CD4-positive, alpha-beta T cell treated with Interleukin-10 for 1 hour (primary cell): ENCODE measurements at places on chromosomes 2 and 18.

DNA sequence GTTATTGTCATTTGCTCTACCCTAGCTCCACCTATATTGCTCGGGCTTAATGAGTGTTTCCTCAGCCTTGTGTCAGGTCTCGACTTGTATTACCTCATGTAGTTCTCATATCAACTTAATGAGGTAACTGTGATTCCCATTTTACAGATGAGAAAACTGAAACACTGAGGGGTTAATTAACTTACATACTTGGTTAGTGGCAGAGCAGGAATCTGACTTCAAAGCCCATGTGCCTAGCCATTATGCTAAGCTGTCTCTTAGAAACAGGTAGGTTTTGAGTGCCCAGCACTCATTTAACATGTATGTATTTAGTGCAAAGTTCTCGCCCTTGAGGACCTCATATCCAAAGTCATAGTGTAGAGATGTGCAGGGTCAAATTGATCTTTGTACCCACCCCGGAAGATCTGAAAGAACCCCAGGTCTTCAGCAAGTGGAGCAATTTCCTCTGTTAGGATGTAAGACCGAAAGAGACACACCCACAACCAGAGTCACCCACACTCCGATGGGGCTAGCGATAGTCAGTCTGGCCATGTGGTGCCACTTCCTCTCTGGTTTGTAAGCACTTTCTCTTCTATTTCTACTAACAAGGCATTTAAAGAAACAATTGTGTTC lies 121.0 kb upstream of the SLC39A10 start:
- DNase-seq, result peak; percentile 81

GRCh38 chr2:205659922-205660321 lies 22.4 kb upstream of the NRP2 start:
- DNase-seq, result no peak

GRCh38 chr2:21269382-21269781 lies 145.6 kb downstream of the TDRD15 start:
- DNase-seq, result no peak

DNA sequence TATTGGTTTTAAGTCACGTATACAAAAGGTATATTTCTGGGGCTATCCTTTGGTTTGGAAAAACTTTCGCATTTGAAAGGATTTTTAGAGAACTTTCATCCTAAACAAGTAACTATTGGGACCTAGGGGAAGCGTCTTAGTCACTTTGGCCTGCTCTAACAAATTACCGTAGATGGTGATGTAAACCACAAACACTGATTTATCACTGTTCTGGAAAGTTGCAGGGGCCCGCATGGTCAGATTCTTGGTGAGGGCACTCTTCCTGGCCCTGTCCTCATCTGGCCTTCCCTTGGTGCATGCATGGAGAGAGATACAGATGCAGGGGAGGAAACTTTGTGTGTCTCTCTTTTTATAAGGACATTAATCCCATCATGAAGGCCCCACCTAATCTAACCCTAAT lies 49.1 kb upstream of the ANKRD62 start:
- DNase-seq, result no peak

- no peak for DNase-seq
These were observed 12.9 kb downstream of the SMYD1 start for GRCh38 chr2:88080545-88080944.
